ENCODE measurements at places on chromosomes 7 and 10.

DNA sequence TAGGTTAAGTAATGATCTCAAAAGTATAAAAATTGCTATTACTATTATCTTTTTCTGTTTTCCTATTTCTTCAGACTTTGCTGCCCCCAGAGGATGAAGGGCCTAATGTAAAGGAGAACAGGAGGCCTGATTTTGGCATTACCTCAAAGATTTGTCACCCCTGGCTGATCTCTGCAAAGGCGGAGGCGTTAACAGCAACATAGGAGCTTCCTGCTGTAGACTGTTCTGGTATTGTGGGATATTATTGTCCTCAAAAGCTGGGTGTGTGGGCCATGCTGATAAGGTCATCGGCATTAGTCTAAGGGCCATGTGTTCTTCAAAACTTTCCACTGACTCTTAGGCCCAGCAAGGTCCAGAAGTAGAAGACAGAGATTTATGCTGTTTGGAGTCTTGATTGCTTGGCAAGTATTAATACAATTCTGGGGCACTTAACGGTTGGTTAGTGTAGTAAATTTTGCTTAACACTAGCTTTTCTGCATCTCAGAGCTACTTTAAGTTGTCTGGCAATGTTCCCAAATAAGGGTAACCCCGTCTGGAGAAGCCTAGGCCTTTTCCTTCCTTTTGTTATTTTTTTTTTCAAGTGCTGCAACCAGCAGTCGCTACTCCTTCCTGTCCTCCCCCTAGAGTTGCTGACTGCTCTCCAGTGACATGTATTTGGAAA lies 14.0 kb upstream of the ENTPD1 start:
- no peak for ATAC-seq

DNA sequence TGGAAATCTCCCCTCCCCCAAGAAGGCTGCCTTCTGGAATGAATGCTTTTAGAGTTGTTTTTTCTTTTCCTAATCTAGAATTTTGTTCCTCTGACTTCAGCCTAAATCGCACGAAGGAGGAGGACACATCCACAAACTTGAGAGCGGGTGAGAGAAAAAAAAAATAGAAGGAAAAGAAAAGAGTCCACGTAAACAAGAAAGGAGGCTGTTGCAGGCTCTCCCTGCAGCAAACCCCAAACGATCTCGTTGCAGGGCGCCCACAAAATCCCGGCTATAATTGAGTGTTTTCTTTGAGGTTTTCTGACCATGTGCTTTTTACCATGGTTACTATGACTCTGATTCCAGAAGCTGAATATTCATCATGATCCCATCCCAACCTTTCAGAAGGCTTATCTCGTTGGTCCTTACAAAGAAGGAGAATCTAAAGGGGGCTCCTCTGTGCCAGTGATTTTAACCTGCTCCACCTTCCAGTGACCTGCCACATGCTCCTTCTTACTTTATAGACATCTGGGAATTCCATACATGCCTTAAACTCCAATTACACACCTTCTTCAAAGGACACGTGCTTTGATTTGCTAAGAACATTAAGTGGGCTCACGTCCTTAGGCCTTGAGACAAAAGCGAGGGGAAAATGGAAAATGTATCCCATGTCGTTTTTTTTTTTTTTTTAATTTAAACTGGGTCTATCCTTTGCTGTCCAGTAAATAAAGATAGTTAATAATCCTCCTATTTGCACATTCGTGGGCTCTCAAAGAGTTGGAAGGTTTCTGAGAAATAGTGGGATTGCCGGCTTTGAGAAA lies 5.8 kb downstream of the TWIST1 start:
- no peak for ATAC-seq

DNA sequence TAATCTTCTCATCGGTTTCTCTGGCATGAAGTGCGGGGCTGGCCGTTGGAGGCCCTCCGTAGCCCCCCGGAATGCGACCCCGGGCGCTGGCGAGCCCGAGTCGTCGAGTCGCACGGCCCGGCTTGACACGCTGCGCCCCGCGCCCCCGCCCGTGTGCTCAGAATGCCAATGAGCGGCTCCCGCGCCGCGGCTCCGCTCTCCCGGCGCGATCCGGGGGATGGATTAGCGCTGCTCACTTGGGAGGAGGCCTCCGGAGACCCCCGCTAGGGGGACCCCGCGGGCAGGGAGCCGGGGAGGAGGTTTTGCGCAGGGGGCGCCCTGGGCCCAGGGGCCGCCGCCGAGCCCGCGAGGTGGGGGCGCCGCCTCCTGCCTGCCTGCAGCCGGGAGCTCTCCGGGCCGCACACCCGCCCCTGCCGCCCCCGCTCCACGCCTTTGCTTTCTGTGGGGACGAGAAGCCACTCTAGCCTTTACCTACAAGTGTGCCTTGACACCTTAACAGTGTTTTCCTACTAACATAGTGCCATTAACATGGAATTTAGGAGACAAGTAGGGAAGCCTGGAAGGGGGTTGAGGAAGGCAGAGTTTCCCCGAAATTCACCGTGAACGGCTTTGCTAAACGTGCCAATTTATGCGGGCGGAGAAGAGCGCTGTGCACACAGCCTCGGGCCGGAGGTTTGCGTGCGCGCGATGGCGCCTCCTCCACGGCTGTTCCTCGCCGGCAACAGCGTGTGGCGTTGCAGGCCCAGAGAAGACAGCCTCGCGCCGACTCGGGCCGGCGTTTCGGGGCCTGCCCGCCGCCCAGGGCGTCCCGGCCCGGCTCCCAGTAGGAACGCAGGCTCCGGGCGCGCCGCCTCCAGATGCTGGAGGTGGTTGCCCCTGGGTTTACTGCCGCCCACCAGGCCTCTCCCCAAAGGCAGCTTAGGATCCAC lies 7.1 kb downstream of the SHH start:
- ATAC-seq = peak; percentile 87

- ATAC-seq = no peak
Measured at GRCh38 chr10:33483816-33484190, 149.3 kb upstream of the NRP1 start.

GRCh38 chr10:11232222-11232961 lies 214.7 kb downstream of the CELF2 start:
- ATAC-seq = no peak

DNA sequence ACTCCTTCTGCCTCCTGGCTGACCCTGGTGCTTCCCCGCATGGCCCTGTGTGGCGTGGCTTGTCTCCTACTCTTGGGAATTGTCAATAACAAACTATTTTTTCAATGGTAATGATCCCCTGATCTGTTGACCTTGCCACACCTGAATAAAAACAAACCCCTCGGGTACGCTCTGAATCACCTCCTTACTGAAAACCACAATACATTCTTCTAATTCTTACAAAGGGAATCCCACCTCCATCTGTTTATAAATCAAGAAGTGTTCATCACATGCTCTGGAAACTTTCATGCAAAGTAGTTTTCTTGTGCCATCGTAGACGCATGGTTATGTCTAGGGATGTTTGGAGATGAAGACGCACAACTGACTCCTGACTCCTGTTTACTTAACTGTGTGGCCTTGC lies 245.8 kb downstream of the FRMD4A start:
- ATAC-seq = no peak

GRCh38 chr10:106917452-106918055 lies 247.0 kb downstream of the SORCS1 start:
- ATAC-seq = no peak

DNA sequence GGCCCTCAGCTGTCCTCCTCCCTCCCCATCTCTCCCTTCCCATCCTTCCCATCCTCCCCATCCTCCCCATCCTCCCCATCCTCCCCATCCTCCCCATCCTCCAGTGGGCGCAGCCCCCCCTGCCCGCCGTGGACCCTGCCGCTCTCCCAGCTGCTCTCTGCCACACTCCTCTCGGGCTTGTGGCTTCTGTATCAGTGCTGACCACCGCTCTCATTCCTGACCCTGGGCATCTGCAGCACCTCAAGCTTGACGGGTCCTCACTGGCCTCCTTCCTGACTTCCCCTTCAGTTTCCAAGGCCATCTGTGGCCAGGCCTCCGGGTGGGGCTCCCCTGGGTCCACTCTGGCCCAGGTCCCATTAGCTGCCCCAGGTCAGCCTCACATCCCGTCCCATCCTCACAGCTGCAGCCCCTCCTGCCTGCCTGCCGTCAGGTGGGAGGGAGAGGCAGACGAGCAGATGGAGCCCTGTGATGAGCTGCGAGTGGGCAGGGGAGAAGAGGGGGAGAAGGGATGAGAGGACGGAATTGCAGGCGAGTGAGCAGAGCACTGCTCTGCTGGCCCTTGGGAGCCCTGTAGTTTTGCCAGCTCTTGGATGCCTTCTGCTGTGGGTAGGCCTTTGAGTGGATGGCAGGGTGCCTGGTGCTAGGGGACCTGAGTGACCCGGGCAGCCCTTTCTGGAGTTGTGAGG lies 35.7 kb downstream of the LHPP start:
- no peak for ATAC-seq

GRCh38 chr10:1134156-1134555 lies 78.0 kb downstream of the WDR37 start:
- no peak for ATAC-seq

GRCh38 chr10:47283848-47284247 lies 16.1 kb upstream of the GDF10 start:
- no peak for ATAC-seq

- peak; percentile 80 for ATAC-seq
Measured at GRCh38 chr7:149147072-149147751, at the start of gene ZNF398. TSS of gene ZNF398 (plus strand) at chr7:149147453. CDS start at chr7:149147743, 290 bp downstream.

- peak; percentile 37 for ATAC-seq
Measured at GRCh38 chr10:94402843-94403379, 570 bp downstream of the TBC1D12 start.

- no peak for ATAC-seq
Measured at GRCh38 chr10:77116904-77117303, 520.7 kb downstream of the KCNMA1 start.

DNA sequence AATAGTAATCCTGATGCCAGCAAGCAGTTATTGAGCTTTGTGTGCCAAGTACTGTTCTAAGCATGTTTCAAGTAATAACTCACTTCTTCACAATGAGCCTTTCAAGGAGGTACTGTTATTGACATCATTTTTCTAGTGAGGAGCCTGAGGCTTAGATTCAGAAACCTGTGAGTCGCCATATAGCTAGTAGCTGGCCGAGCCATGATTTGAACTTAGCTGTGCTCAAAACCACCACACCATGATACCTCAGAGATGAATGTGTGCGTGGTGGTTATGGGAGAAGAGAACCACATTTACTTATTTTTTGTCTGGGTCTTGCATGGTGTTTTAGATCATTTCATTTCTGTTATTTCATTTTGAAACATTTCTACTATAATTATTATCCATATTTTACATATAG lies 578.9 kb downstream of the AUTS2 start:
- ATAC-seq = peak; percentile 49

- ATAC-seq = no peak
Measured at GRCh38 chr7:116730097-116731022, 58.4 kb downstream of the MET start.

DNA sequence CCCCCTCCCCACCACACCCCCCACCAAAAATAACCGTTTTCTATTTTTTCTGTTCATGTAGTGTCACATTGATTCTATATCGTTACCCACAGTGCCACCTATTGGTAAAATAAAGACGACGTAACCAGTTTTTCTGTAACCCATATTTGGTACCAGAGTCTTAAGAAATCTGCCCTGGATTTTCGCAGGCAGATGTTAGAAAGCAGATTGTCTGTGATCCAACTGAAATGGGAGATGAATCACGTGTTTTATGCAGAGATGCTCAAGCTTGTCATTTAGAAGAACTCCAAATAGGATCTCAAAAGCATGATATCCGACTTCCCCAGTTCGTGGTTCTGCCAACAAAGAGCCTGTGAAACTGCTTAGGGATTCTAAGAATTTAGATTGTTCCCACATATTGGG lies 261.1 kb upstream of the CSTF2T start:
- ATAC-seq = peak; percentile 85

GRCh38 chr10:78651287-78651686 lies 417.5 kb upstream of the ZMIZ1 start:
- no peak for ATAC-seq

DNA sequence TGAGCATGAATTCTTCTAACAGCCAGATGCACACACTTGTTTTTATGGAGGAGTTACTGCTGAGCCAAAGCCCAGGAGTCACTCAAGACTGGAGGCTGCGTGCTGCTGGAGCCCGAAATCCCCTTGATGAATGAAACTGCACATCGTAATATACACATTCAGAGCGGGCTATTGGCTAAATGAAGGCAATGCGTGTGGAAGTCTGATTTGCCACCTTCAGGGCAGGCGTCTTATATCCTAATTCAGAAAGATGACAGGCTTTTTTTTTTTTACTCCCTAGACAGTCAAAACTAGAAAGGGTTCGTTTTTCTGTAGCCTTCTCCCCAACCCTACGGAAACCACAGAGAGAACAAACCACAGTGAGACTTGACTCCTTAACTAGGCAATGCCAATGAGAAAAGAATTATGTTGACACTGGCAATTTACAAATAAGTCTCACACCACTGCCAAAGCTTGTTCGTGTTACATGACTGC lies 227.2 kb upstream of the KLF14 start:
- peak; percentile 72 for ATAC-seq

- no peak for ATAC-seq
Measured at GRCh38 chr10:78961760-78962159, 107.0 kb upstream of the ZMIZ1 start.

- no peak for ATAC-seq
Measured at GRCh38 chr7:70533614-70534013, 598.3 kb upstream of the GALNT17 start.

GRCh38 chr7:47149971-47150370 lies 431.9 kb downstream of the TNS3 start:
- ATAC-seq = no peak

DNA sequence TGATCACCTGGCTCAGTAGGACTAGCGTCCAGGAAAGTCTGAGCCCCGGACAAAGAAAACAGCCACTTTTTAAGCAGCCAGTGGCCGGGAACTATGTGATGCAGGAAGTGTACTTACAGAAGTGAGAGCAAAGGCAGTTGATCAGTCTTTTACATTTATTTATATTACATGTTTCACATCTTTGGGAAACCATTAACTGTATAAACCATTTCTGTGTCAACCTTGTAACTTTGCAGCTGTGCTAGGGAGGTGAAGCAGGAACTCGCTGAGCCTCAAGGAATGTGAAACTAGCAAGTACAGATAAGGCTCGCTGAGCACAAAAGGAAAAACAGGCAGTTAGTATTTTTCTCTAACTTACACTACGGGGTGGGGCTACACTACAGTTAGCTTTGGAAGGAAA lies 39.9 kb upstream of the HECW1 start:
- ATAC-seq = no peak

- peak; percentile 61 for ATAC-seq
Measured at GRCh38 chr7:70586822-70587221, 545.1 kb upstream of the GALNT17 start.

- no peak for ATAC-seq
Measured at GRCh38 chr7:142913051-142913450, 20.5 kb downstream of the TRPV5 start.

DNA sequence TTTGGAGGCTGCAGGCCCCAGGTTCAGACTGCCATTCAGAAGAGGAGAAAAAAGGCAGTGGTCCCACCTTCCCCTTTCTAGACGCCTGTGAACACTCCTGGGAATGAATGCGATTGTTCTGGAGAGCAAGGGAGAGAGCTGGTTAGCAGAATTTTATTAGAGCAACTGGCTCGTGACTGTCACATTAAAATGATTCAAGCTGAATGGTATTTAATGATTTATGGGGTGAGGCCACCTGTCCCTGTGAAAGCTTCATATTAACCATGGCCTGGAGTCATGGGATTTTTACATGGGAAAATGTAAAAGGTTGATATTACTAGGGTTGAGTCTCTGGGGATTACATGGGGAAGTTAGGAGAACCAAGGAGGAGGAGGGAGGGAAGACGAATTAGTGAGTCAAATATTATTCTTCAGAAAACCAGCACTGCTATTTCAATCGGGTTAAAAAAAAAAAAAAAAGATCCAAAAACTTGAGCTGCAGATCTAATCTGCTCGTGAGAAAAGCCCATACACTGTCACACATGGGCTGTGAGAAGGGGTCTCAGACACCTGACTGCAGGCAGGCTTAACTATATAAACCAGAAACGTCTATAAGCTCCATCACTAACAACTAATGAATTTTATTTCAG lies 8.3 kb downstream of the CXCL12 start:
- no peak for ATAC-seq
